ENCODE measurements at places on chromosomes 7 and 10.

GRCh38 chr7:79936281-79936983, 198.2 kb upstream of the GNAI1 start:
- DNase-seq = no peak

DNA sequence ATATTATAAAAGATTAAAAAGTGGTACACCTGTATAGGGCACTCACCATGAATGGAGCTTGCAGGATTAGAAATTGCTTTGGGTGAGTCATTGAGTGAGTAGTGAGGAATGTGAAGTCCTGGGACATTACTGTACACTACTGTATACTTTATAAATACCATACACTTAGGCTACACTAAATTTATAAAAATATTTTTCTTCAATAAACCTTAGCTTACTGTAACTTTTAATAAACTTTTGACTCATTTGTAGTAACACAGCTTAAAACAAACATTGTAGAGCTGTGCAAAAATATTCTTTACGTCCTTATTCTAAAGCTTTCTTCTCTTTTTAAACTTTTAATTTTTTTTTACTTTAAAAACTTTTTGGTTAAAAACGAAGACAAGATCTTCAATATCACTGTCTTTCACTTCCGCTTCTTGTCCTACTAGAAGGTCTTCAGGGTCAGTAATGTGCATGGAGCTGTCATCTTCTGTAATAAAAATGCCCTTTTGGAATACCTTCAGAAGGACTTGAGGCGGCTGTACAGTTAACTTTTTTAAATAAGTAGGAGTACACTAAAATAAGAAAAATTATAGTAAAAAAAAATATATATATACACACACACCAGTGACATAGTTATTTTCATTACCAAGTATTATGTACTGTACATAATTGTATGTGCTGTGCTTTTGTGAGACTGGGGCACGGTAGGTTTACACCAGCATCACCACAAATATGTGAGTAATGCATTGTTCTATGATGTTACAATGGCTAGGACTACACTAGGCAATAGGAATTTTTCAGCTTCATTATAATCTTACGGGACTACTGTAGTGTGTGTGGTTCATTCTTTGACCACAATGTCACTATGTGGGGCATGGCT, 3.5 kb downstream of the STK31 start:
- DNase-seq = no peak

DNA sequence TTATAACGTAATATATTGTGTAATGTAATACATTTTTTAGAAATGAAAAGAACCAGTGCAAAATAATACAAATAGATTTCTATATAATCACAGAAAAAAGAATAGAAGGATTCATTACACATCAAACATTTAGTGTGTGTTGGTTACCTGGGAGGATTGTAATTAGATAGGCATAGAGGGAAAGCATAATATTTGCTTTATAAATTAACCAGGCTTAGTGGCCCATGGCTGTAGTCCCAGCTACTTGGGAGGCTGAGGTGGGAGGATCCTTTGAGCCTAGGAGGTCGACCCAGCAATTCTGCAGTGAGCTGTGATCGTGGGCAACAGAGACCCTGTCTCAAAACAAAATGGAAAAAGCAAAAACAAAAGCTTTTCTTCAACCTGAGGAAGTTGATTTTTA, 5.0 kb upstream of the CNOT4 start:
- DNase-seq = no peak

GRCh38 chr7:30459591-30460245, 18.9 kb downstream of the NOD1 start:
- DNase-seq = no peak

DNA sequence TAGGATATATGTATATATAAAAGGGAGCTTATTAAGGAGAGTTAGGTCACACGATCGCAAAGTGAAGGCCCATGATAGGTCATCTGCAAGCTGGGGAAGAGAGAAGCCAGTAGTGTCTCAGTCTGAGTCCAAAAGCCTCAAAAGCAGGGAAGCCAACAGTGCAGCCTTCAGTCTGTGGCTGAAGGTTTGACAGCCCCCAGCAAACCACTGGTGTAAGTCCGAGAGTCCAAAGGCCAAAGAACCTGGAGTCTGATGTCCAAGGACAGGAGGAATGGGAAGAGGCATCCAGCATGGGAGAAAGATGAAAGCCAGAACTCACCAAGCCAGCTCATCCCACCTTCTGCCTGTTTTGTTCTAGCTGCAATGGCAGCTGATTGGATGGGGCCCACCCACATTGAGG, 88.9 kb upstream of the TBX20 start:
- no peak for DNase-seq

DNA sequence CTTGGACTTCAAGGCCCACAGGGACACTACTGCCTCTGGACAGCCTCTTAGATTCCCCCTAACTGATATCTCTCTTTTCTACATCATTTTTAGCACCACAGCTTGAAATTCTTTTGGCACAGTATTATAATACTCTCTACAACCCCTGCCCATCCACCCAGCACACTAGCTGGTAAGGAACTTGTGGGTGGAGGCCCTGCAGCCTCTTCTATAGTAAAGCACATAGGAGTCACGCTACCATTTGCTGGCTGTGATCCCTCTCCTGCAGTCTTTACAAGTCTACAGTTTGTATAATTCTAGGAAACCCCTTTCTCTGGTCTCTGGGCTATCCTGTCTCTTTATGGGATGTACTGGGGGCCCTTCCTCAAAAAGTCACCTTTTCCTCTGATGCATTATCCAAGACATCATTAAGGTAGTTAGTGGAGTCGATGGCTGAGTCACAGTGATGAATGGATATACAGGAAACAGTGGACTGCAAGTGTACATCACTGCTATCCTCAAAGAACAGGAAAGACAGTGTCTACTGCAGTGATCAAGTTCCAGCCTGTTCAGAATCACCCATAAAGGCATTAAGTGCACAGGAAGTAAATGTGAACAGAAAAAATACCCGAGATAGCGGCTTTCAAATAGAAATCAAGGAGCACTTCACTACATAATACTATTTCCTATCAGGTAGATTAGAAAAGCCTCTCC, 54.4 kb downstream of the STK17A start:
- DNase-seq = no peak

- no peak for DNase-seq
These were observed 187.9 kb downstream of the PLXDC2 start for GRCh38 chr10:20004087-20004523.

GRCh38 chr7:55019191-55019690, 424 bp downstream of the EGFR start:
- DNase-seq = no peak

- DNase-seq = no peak
These were observed 482.1 kb downstream of the IPMK start for GRCh38 chr10:57785546-57785945.

- DNase-seq = no peak
These were observed 6.4 kb downstream of the TMEM248 start for GRCh38 chr7:66927348-66927948.

DNA sequence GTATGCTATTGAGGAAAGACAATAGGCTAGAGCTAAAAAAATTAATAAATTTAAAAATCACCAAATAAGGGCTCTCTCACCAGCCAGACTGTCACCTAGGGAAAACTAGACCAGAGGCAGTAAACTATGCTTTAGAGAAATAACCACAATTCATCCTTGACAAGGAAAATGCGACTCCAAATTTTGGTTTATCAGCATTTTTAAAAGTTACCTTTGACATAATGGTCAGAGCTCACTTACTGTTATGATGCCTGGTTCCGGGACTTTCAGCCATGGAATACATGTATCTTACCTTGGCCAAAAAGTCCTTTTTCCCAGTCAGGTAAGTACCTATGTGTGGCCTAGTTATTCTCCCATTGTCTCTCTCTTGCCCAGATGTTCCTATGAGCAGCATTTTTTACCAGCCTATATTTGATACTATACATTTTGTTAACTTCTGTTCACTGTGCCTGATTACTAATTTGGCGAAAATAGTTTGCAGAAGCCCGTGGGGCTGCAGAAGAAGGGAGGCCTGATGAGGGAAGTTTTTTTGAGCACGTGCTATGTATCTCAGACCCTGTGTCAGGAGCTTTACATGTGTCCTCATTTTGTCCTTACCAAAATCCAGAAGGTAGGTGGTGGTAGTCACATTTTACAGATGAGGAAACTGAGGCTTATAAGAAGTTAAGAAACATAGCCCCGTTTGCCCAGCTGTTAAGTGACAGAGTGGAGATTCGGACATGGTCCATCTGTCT, 149.7 kb downstream of the CELF2 start:
- DNase-seq = no peak

DNA sequence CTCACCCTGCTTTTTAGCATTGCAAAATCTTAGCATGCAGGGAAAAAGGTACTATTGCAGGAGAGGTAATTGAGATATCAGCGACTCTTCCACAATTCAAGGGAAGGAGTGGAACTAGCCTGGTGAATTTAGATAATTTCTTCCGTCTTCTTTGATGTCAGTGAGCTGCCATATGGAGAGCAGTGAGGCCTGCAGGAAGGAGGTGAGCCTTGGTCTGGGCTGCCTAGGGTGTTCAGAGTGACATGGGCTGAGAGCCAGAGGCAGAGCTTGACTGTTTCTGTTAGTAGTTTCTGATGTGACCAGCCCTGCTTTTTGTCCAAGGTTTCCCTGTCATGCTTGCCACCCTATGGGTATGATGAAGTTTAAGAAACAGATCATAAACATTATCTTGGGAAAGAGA, 28.6 kb downstream of the KAT6B start:
- DNase-seq = no peak

GRCh38 chr7:139224219-139224618, 6.8 kb upstream of the UBN2 start:
- no peak for DNase-seq

- no peak for DNase-seq
These were observed 22.0 kb downstream of the SLC16A9 start for GRCh38 chr10:59687657-59688056.

GRCh38 chr7:122307228-122307621, 2.7 kb upstream of the FEZF1 start:
- no peak for DNase-seq

- no peak for DNase-seq
These were observed 262.3 kb downstream of the SORCS3 start for GRCh38 chr10:104903433-104903832.

GRCh38 chr10:2604891-2605290, 462.5 kb upstream of the PFKP start:
- DNase-seq = no peak

GRCh38 chr7:142196066-142196840, 61.6 kb downstream of the PRSS58 start:
- no peak for DNase-seq

DNA sequence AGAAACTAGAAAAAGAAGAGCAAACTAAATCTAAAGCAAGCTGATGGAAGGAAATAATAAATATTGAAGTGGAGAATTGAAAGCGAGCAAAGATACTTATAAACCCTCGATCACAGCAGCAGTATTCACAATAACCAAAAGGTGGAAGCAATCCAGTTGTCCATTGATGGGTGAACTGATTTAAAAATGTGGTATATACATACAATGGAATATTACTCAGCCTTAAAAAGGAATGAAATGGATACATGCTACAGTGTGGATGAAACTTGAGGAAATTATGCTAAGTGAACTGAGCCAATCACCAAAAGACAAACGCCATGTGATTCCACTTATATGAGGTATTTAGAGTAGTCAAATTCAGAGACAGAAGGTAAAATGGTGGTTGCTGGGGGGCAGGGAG, 17.5 kb downstream of the ZCCHC24 start:
- no peak for DNase-seq

GRCh38 chr10:73589563-73590126, 1.5 kb downstream of the USP54 start:
- DNase-seq = no peak

DNA sequence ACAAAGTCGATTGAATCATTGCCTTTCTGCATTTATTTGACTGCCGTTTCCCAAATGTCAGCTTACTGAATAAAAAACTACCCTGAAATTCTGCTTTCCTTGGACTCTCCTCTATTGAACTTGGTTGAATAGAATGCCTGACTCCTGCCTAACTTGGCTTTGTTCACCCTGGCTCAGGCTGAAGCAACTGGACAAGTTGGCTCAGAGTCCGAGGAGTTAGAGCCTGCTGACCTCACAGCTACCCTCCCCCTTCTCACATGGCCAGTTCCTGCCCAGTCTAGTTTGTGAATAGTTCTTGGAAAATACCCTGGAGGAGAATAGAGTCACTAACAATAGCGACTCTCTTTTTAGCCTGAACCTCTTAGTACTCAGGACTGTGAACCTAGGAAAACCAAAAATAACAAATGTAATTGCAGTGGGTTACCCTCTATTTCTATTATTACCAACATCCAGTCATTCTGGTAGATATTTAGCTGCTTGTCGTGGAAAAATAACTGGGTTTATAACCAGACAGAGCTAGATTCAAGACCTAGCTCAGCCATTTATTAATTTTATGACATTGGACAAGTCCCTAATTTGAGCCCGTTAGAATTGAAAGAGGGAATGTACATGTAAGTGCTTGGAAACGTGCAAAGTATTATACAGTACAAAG, 17.3 kb upstream of the NRBF2 start:
- no peak for DNase-seq
